COR-L47 (cell line): ENCODE measurements at places on chromosomes 7 and 10.

DNA sequence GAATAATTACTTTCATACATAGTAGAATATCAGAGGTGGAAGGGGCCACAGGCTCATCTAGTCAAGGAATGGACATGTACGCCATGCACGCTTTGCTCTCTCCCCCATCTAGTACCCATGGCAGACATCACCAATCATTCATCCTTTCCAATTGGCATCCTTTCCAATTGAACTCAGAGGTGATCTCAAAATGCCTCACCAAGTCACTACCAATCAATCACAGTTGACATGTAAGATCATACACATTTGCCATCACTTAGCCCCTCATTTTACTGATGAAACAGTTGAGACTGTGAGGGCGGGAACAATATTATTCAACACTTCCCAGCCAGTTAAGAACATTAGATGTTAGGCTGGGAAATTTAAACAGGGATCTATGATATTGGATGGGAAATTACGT is 308.4 kb downstream of the FGFR2 start:
- DNase-seq = no peak

GRCh38 chr10:86113501-86113900 is 253.1 kb downstream of the GRID1 start:
- DNase-seq = no peak

DNA sequence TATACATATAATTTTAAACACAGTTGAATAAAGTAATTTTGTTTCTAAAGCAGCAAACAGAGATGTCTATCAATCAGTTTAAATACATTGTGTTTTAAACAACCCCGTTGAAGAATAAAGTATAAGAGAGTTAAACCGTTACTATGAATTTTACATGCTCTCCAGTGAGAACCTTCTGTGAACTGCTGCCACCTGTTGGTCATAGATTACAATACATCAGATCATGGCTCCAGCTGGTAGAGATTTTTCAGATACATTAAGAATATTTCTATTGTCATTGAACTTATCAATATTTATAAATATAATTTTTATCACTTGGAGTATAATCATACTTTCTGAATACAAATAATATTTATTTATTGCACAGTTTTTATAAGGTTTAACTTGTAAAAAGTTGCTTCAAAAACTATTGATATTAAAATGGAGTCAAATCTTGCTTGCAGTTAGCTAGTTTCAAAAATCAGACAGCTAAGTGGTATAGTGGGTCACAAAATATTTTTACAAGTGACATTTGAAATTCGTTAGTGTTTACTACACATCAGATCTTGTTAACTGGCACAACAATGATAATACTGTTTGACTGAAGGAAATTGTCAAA is 561.2 kb upstream of the PHF14 start:
- peak; percentile 38 for DNase-seq

DNA sequence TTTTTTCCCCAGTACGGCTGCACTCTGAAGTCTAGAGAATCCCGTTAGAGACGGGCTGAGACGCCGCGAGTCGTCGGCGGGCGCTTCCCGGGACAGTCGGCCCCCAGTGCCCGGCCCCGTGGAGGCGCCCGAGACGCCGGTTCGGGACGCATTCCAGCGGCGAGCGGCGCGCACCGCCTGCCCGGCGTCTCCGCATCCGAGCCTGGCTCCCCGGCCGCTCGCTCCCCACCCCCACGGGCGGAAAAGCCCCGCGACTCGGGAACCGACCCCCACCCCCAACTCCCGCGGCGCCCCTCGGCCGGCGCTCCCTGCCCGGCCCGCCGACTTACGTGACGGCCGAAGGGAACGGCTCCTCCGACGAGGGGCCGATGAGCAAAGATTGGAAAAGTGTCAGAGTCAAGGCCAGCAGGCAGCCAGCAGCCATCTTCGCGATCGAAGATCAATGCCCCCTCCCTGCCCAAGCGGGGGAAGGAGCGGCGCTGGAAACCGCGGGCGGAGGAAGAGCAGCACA is 486 bp downstream of the CACNA2D1 start:
- DNase-seq = peak; percentile 75

DNA sequence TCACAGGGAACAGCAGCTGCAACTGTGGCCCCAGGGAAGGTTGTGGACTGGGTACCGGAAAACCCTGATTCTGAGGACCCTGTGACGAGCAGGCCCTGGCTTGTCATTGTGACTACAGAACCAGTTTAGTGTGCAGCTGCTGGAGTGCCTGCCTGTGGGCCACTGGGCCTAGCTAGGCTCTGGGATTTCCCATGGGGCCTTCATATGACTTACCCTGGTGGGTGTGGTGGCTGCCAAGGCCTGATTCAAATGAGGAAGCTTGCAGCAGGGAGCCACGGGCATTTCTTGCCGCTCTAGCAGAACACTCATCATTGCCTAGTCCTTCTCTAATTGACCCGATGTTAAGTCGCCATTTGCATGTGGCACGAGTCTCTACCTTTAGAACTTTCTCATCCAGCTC is 14.7 kb upstream of the CAMK2G start:
- no peak for DNase-seq
